ENCODE measurements at places on chromosomes 7 and 10.

DNA sequence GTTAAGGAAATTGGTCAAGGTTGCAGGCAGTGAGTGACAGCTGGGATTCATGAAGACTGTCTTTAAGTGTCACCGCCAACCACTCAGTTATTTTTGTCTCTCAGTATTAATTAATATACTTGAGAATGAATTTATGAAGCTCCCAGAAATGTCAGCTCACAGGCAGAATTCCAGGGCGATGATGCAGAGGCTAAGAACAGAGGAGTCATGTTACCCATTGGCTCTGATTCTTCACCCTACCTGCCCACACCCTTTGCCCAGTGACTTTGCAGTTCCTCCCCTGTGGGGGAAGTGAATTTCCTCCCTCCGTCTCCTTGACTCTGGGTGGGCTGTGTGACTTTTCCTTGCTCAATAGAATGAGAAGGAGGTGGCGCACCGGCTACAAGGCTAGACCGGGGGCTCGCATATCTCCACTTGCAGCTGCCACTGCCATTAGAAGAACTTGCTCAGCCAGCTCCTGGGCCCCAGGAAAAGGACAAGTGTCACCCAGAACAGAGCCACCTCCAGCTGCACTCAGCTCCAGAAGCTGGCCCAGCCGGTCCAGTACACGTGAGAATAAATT lies 157.1 kb upstream of the PRKCQ start:
- no peak for DNase-seq

DNA sequence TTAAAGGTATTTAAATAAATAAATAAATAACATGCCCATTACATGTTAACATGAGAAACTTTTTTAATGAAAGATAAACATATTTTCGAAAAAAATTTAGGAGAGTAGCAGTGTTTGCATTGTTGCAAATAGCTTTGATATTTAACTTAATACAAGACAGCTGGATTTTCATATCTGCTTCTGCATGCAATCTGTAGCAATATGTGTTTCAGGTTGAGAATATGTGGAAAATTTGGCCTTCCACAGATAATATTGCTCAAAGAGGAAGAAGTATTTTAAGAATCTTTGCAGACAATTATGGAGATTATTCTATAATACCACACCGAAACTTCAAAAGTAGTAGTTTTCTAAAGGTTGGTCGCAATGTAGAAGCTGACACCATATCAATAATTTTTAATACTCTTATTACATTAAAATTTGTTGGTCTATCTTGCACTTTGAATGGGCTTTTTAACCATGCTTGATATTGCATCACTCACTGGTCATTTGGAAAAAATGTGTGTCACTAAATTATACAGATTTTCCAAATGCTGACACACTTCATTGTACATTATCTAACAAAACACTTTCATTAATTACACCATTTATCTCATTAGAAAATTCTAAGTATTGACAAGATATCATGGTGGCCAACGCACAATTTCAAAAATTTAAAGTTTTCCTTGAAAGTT lies 229.8 kb upstream of the HDAC9 start:
- no peak for DNase-seq

DNA sequence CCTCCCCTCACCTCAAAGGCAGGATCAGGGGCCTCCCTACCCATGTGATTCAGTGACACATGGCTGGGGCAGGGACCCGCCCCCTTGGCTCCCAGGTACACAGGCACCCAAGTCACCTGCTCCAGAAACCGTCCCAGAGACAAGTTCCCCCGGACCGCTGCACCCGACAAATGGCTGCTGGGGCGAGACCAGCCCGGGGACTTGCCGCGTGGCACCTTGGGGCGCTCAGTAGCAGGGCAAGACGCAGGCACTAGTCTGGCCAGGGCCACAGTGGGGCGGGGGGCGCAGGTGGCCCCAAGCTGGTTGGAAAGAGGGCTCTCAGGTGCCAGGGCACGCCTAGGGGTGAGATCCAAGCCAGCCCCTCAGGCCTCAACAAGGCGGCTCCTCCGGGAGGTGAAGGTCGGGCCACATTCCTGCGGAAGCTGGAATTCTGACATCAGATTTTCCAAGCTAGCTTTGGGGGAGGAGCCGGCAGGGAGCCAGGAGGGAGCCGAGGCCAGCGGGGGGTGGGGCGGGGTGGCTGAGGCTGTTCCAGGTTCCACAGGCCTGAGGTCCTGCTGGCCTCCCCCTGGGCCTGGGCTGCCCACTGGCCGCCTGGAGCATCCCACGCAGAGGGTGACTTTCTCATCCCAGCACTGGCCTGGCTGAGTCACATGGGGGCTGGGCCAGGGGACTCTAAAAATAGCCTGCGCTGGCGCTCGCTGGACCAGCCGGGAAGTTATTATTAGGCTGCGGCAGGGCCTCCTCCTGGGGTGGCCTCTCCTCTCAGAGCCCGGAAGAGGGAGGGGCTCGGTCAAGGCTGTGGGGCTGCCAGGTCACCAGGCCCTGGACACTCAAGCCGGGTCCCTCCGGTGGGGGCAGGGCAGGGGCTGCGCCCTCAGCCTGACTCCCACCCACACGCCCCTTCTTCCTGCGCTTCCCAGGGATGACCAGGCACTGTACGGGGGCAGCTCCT lies 20.5 kb upstream of the INPP5A start:
- DNase-seq = peak; percentile 74

GRCh38 chr10:114684084-114684821 lies 26.2 kb upstream of the ABLIM1 start:
- DNase-seq = no peak

DNA sequence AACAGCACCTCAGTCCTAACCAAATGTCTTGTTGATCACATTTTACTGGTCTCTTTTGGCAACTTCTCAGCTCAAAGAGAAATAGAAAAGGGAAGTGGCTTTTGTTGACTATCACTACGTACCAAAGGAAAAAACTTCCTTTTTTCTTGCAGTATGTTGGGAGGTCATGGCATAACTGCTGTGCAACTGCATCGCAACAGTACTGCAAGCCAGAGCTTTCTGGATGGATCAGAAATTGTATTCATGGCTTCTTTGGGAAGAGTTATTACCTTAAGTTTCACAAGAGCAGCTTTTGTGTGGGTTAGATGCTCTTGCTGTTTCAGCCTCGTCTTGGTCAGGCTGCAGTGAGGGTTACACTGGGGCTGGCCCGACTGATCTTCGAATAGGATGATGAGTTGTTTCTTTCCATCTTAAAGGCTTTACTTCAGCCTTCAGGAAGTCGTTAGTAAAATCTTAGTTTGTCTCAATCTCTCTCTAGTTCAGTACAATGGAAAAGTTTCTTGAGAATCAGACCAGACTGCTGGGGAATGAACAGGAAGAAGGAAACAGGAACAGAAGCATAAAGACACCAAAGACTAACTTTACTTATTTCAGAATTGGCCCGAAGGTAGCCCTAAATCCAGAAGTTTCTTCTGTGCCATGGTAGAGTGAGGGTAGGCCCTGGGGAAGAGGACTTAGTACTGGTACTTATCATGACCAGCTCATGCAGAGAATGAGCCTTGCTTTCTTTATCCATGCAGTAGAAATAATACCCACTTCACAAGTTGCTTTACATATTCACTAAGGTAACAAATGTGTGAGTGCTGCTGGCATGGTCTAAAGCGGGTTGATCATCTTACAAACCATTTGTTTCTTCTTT lies 153.6 kb downstream of the CELF2 start:
- DNase-seq = peak; percentile 87

GRCh38 chr7:38655833-38656774 lies 24.9 kb upstream of the AMPH start:
- no peak for DNase-seq

GRCh38 chr10:11353006-11353896 lies 258.2 kb downstream of the USP6NL start:
- peak; percentile 43 for DNase-seq

GRCh38 chr7:116231949-116232348 lies 21.6 kb downstream of the TES start:
- DNase-seq = no peak

GRCh38 chr7:39880556-39880955 lies 69.5 kb upstream of the CDK13 start:
- no peak for DNase-seq

DNA sequence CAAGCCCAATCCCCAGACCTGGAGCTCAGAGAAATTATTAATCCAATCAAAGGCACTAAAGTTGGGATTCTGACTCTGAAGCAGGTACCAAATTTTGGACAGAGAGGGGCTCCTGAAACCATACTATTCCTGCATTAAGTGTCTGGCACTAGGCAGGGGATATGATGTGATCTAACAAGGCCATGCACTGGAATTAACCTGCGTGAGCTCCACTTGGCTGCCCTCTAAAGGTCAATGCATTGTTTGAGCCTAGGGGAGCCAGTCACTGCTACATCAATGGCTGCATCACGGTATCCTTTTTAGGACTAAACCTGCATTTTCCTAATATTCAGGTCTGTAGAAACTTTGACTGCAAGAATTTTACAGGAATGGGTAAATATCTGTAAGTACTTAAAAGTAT lies 42.1 kb downstream of the ST8SIA6 start:
- DNase-seq = no peak

DNA sequence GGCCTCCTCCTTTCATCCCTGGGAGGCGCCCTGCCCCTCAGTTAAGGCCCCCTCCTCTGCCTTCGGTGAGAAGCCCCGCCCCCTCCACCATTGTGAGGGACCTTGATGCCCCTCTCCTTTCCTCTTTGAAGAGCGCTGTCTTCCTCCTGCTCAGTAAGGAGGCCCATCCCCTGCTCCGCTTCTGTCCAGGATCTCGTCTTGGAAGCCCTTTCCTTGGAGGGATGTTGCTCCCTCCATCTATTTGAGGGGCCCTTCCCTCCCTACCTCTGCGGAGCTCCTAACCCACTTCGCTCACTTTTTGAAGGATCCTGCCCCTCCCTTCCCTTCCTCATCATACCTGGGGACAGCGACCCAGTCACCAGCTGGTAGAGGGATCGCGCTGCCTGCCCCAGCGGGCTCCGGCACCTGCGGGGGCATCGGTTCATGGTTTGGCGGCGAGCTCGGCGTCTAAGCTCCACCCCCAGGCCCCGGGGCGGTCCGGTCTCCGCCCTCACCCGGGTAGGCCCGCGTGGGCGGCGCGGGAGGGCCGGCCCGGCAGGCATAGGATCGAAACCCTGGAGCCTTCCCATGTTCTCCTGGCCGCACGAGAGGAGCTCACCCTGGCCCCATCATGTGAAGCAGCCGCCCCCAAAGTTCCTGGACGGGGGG lies 4.1 kb downstream of the KCNIP2 start:
- DNase-seq = peak; percentile 64

DNA sequence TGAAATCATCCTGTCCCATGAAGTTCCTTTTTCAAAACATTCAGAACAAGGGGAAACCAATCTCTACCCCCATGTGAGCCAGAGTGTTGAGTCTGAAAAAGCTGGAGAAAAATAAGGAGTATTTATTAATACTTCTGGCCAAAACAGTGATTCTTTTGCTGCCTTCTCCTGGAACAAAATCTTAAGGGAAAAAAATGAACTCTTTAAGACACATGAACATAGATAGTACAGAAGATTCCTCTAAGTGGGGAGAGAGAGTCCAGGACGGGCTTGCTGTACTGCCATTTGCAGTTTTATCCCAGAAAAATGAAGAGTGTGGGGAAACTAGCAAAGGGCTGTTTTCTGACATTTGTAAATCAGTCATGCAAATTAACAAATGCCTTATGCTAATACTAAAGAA lies 173.4 kb upstream of the CELF2 start:
- no peak for DNase-seq

- no peak for DNase-seq
Observed at GRCh38 chr7:33072471-33072870, 9.9 kb upstream of the NT5C3A start.

Data from suppressor macrophage treated with lipopolysaccharide for 4 hours (primary cell).